ENCODE measurements at places on chromosomes 2 and 18.

DNA sequence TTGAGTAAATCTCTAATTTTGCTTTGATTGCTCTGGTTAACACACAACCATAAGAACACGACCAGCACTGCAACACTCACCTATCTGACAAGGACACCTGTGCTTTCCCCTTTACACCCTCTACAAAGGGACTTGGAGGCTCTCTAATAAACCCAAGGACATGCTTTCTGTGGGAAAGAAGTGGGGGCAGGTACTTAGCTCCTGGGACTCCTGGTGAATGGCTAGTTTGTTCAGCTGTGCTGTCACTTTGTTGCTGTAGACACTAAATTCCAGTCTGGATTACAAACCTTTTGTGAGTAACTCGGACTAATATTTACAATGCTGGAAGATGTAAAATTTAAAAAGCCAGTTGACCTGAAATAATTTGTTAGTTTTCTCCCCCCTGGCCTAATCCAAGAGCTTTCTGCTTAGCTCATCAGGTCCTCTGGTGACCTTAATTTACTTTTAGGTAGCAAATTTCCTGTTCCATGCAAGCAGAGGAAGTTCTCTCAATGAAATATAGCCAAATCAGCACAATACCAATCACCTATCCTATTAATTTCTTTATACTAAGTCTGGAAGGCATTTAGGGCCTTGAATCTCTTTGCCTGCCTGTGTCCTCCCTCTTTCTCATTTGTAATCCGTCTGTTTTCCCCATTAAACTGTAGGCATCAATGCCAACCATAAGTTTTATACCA lies 67.5 kb downstream of the PLCL1 start:
- no peak for DNase-seq

- DNase-seq = no peak
Measured at GRCh38 chr18:23352042-23352441, 101.0 kb upstream of the RIOK3 start.

DNA sequence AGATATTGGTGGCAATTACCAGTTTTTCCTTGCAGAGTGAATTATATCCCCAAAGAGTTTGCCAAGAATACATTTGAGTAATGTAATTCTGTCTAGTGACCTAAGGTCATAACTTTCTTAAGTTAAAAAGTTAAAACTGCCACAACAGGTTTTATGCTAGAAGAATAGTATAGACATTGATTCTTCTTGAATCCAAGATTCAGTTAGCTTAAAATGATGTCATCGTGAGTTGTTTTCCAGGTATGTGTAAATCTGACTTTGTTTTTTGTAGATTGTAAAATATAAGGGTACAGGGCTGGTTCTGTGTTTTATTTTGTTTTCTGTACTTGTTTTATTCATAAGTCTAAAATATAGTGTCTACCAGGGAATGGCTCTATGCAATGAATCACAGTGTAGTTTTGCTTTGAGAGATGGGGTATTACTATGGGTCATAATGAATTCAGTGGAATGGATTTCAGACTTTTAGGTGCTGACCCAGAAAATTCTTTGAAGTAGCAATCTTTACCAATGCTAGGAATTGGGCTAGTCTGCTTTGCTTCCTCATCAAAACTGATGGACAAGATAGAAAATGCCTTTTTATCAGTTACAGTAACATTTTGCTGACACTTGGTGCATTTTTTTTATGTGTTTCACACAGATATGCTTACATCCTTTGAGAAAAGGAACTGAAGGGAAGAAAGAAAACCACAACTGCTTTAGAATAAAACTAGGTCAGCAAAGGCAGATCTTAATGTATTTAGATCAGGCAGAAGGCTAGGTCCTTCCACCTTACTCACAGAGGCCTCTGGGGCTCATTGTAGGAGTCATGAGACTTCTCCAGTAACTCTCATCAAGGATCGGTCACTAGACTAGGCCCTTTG lies 20.8 kb upstream of the MGAT5 start:
- no peak for DNase-seq

DNA sequence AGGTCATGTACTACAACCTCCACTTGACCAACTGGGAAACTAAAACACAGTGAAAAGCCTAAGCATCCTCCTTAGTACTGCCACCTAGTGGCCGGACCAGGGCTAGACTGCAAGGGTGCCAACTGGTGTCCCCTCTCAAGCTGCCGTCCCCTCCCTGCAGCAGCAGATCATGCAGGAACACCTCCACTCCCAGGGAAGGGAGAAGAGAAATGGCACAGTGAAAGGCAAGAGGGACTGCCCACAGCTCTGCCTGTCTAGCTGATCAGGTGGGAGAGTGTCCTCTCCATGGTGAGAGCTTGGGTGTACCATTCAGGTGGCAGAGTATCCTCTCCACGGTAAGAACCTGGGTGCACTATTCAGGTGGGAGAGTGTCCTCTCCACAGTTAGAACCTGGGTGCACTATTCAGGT lies 78.1 kb downstream of the AAK1 start:
- DNase-seq = peak; percentile 67

DNA sequence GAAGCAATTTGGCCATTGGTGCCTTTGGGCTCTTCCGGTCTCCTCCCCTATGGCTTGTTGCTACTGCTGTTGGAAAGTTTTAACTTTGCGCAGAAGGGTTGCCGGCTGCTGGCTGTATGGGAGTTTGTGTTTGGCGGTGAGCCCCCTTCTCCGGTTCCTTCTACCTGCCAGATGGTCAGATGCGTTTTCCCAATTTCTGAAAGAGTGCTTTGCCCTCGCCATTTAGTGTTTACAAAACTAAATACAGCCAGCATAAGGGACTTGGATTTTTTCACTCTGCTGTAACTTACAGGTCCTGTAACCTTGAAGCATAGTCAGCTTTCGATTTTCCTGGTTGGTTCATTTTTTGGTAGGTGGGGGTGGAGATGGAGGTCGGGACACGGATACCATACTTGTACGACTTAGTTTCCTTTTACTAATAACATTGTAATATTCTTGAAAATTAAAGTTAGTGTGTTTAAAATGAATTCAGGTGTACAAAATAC lies 604 bp downstream of the COQ10B start:
- no peak for DNase-seq

- no peak for DNase-seq
Measured at GRCh38 chr2:120036145-120036544, 23.3 kb downstream of the EPB41L5 start.

- no peak for DNase-seq
Measured at GRCh38 chr2:46029332-46029811, 267.8 kb upstream of the EPAS1 start.

DNA sequence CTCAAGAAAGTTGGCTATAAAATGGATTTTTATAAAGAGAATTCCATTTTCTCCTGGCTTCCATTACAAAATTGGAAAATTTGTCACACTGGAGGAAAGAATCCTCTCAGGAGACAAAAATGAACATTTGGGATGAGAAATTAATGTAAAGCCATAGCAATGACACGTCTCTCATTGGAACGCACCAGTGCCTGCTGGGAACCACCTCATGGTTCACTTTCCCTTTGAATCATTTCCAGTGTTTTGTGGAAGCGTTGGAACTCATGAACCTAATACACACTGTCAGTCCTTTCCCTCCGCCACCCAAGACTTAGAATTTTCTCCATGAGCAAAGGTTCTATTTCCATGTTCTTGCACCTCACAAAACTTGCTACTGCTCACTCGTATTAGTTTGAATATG lies 21.0 kb upstream of the NRP2 start:
- no peak for DNase-seq

GRCh38 chr2:206978746-206979145 lies 39.4 kb downstream of the CPO start:
- DNase-seq = no peak

DNA sequence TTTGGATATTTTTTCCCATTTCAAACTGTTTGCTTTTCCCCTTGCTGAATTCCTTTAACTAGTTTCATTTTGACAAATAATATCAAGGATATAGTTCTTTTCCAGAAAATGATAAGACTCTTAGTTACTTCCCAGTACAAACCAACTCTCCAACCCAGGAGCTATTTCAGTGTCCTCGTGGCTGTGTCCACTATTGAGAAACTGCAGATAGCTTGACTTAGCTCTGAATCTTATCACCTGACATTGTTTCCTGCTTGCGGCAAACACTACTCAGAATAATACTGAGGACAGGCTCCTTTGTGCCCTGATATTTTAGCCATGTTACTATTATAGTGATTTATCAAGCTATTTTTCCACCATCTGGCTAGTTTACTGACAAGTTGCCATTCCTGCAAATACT lies 74.6 kb downstream of the KLF7 start:
- no peak for DNase-seq

- DNase-seq = no peak
Measured at GRCh38 chr18:46152436-46152807, 48.2 kb downstream of the HAUS1 start.

DNA sequence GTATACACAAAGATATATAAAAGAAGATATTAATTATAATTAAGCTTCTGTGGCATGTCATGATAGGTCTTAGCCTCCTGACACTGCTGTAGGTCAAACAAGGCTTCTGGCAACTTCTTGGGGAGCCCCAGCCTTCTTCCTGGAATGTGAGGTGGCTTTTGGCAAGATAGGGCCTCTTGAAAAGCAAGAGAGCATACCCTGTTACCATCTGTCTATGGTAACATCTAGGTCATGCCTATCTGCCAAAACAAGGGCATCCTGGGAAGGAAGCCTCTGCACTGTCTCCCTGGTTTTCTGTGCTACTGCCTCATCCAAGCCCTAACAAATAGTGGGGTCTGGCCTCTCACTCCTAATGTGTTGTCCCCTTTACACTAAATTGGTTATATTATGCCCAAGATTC lies 70.9 kb downstream of the CCDC148 start:
- DNase-seq = no peak

DNA sequence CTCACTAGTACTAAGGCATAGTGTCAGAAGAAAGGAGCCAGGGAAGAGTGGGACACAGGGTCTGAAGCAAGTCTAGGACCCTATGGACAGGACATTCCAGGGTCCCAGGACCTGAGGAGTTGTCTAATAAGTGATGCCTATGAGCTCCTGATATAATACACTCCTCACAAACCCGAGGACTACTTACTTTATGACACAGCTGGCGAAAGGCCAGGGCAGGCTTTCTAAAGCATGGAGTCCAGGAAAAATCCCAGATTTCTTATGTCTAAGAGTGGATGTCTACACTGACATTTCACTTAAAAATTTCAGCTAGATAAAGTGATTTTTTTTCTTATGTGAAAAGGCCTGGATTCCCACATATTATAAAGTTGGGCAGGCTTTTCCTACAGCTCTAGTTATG lies 502.2 kb upstream of the SETBP1 start:
- DNase-seq = no peak

DNA sequence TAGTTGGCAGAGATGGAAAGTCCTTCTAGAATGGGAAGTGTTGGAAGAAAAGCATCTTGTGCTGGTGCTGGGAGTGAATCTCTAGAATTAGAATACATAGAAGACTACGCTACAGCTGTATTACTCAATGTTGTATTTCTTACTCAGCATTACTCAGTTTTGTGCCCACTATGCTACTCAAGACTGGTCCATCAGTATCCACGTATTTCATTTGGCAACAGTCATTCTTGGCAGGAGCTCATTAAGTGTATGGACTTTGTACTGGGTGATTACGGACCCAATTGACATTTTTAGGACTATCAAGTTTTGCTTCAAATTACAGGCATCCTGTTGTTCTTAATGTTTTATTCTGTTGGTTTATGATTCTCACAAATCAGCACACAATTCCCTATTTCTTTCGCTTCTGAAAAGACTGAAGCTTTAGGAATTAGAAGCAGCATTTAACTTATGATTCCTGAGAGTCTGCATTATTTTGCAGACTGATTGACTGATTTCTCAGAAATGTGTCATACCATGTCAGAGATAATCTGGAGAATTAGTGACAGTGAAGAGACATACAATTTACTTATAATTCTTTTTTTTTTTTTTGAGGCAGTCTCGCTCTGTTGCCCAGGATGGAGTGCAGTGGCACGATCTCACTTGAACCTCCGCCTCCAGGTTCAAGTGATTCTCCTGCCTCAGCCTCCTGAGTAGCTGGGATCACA lies 136.9 kb downstream of the MYO3B start:
- no peak for DNase-seq

DNA sequence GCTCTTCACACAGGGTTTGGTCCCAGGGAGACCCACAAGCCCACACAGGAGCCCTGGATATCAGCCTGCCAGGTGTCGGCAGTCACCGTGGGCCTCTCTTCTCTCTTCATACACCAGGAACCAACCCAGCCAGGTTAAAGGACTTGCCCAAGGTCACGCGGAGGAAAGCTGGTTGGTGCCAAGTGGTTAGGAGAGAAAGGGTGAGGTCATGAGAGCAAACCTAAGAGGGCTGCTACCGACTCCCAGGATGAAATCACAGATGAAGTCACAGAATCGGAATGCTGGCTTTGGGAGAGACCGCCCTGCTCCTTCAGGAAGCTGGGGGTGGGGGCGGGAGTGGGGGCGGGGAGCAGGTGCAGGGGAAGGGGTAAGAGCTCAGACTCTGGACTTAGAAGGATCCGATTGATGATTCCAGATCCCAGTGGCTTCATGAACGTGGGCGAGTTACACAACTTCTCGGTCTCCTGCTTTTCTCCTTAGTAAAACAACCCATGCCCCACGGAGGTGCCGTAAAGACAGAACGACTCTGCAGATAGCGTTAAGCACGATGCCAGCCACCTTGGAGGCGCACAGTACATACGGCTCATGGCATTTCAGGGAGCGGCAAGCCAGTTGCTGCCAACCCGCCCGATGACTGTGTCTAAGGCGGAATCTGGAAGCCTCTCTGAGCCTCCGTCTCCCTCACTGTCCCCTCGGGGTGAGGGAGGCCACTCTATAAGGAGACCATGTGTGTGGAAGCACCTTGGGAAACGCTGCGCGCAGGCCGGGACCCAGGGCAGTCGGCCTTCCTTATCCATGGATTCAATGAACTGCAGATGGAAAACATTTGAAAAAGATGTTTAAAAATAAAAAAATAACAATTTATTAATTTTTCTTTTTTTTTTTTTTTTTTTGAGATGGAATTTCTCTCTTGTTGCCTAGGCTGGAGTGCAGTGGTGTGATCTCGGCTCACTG lies 23.0 kb upstream of the TAF1B start:
- no peak for DNase-seq

DNA sequence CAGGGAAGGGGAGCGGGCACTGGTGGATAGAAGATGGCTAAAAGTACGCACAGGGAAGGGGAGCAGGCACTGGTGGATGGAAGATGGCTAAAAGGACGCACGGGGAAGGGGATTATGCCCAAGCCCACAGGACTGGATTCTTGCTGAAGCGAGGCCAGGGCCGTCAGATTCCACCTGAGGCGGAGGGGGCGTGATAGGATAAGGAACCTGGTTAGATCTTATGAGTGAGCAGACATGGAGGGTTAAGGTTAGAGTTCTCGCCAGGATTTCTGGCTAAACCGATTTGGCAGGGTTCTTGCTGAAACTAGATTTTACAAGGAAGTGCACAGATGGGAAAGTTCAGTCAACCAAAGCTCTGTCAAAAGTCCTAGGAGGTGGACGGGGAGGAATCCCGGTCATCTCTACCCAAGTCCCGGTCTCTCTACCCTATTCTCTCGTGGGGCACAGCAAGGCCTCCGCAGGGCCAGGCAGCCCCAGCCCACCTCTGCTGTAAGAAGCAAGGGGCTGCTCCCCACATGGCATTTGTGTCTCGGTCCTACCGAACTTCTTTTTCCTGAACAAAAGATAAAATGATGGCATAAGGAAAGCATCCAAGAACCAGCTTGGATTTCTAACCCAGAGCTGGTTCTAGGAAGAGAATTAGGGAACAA lies 140.8 kb downstream of the PTGR3 start:
- no peak for DNase-seq

GRCh38 chr2:99183025-99183424 lies 2.0 kb downstream of the MRPL30 start:
- no peak for DNase-seq

- no peak for DNase-seq
Measured at GRCh38 chr18:63151539-63151938, 168.0 kb downstream of the BCL2 start.

GRCh38 chr2:38436227-38436664 lies 59.2 kb upstream of the ATL2 start:
- no peak for DNase-seq

GRCh38 chr2:68806511-68807109 lies 64.6 kb downstream of the BMP10 start:
- DNase-seq = no peak

Data from stimulated activated CD4-positive, alpha-beta T cell treated with anti-CD3 and anti-CD28 coated beads, Interleukin-4, amount 100 ng/mL, for 1 hour (primary cell).